ENCODE measurements at places on chromosomes 1 and 21.

DNA sequence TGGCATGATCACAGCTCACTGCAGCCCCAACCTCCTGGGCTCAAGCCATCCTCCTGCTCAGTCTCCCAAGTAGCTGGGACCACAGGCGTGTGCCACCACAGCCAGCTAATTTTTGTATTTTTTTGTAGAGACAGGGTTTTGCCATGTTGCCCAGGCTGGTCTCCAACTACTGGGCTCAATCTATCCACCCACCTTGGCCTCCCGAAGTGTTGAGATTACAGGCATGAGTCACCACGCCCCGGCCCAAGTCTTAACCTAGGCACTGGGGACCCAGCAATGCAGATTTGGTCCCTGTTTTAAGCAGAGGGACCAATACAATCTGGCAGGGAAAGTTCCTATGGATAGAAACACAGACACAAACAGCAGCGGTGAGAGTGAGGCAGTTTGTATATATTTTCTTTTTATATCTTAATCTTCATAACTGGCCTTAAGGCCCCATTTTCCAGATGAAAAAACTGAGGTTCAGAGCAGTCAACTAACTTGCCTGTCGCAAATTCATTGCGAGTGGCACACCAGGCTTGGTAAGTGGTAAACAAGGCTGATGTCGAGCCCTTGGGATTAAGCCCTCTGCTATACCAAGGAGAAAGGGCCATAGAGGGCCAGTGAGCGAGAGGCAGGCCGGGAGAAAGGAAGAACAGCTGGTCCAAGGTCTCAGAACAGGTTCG lies 77.8 kb upstream of the TINAGL1 start:
- no peak for DNase-seq

GRCh38 chr1:185014941-185015340 lies 30.4 kb upstream of the RNF2 start:
- DNase-seq: no peak

DNA sequence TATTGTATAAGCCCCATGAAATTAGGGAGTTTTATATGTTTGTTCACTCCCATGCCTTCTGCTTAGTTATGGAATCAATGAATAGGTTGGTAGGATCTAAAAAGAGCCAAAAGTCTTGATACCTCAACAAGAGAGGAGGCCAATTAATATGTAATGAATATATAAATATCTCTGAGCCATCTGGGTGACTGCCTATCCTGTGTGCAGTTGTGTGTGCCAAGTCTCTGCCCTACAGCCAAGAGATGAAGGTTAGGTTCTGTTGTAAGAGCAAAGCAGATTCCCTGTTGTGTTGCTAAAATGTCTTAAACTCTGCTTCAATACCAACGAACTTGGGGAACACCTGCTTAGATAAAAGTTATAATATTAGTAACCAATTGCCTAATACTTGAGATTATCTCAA lies 61.8 kb upstream of the GORAB start:
- DNase-seq: no peak

GRCh38 chr1:94863919-94864318 lies 43.8 kb downstream of the SLC44A3 start:
- peak; percentile 78 for DNase-seq

DNA sequence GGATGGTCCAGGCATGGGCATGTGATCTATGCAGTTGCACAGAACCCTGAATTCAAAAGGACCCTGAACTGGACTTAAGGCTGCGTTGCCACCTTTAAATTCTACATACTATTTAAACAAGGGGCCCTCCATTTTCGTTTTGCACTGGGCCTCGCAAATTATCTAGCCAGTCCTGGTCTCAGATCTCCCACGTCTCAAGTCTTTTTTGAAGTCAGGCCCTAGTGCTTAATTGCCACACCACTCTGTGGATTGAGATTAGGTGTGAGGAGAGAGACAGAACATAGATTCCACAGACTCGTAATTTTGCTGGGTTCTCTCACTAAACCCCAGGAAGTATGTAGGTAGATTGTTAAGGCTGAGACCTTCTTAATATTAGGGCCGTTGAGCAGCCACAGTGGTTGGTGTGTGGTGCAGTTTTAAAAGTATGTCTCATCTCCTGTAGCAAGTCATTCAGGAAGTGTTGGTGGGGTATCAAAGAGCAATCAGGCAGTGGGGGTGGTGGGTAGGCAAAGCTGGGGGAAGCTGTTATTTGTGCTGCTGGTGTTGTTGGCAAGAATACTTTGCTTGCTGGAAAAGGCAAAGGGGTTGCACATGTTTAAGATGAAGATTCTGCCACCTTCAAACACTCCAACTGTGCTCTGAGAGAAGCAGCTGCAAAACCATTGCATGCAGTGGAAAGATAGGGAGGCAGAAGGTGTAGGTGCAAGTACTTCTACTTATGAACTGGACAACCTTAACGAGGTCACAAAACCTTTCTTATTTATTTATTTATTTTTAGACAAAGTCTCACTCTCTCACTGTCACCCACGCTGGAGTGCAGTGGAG lies 11.2 kb downstream of the CD84 start:
- no peak for DNase-seq

DNA sequence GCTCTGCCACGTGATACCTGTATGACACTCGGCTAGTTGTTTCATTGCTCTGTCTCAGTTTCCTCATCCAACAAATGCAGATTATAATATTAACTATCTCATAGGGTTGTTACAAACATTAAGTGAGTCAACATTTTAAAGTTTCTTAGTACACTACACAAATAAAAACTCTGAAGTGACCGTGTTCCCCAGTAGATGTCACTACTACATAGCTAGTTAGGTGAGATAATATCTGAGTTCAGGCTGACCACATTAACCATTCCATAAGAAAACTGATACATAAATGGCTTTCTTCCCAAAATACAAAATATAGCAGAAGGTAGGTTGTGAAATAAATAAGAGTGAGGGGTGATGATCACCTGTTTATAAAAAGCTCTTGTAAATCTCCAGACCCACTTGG lies 214.1 kb downstream of the NUF2 start:
- DNase-seq: no peak

DNA sequence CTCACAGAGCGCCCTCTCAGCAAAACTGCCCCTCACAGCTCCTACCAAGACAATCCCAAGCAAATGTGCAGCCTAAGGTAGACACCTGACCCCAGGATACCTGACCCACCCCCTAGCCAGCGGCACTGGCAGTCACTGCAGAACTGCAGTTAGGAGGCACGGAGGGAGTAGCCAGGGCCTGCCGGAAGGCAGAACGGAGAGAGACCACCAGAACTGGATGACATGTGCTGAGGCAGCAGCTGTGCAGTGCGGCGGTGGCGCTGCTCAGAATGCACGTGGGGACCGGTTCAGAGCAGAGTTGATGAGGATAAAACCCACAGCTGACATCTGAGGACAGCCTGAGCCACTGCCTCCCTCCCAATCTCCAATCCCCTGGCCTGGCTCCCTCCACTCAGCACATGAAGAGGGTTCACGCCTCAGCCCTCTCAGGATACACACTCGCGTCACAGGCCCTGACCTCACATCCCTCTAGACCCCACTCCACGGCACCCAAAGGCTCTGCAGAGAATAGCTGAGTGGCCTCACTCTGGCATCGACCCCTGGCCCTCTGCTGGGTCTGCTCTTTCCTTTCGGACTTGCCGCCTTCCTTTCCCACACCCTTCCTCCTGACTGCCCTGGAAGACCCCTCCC lies 29.6 kb downstream of the UBE2G2 start:
- DNase-seq: no peak

DNA sequence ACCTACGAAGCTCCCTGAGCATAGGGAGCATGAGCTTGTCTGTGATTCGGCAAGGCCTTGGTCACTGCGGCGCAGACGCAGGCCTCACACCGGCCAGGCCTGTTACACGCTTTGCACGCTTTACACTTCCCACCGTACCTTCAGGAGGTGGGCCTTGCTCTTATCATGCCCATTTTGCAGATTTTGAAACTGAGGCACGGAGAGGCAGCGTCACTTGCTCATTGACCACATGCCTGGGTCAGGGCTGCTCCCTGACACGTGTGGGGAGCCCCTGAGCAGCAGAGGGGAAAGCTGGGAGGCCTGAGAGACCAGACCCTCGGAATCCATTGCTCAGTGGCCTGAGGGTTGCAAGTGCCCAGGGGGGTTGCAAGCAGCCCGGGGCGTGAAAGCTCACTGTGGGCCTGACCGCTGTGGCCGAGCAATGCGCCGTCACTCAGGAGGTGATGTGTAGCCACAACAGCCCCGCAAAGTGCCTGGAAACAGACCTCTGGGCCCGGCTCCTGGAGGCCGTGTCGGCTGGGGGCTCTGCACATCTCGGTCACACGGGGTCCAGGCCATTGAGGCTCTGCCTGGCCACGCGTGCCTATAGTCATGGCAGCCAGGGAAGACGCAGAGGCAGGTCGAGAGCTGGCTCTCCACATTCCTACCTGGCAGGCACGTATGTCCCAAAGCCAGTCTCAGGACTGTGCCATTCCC lies 6.9 kb downstream of the ARHGEF16 start:
- no peak for DNase-seq

GRCh38 chr1:101652484-101652883 lies 344.2 kb downstream of the OLFM3 start:
- DNase-seq: no peak

DNA sequence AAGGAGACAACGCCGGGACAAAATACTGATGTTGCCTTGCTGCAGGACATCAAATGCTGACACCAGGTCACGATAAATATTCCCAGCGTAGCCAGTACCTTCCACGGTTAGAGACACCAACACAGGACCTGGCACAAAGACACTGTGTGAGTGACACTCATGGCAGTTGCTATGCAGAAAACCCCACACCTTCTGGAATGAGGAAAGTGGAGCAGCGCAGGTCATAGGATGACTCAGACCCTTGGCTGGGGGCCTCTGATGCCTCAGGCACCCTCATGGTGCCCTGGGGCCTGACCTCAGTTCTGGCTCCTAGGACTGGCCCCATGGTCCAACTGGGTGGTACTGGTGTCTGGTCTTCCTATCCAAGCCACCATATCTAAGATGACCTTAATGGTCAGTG lies 7.0 kb downstream of the DCST2 start:
- no peak for DNase-seq

DNA sequence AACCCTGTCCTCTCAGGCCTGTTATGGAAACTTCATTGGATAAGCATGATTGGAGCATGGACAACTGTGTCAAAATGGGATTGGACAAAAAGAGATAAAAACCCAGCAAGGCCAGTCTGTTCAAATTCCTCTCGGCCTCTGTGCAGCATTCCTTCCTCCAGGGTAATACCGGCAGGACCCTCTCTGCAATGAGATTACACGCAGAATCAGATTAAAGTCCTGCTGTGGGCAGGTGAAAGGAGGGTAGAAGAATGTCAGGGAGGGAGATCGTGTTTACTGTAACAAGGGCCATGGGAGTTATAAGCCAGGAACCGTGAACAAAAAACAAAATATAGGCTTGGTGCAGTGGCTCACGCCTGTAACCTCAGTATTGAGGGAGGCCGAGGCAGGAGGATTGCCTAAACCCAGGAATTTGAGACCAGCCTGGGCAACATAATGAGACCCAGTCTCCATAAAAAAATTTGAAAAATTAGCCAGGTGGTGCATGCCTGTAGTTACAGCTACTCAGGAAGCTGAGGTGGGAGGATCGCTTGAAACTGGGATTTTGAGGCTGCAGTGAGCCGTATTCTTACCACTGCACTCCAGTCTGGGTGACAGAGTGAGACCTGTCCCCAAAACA lies 5.6 kb upstream of the EFHD2 start:
- no peak for DNase-seq

- DNase-seq: peak; percentile 65
These were observed 11.5 kb upstream of the A3GALT2 start for GRCh38 chr1:33332357-33332789.

DNA sequence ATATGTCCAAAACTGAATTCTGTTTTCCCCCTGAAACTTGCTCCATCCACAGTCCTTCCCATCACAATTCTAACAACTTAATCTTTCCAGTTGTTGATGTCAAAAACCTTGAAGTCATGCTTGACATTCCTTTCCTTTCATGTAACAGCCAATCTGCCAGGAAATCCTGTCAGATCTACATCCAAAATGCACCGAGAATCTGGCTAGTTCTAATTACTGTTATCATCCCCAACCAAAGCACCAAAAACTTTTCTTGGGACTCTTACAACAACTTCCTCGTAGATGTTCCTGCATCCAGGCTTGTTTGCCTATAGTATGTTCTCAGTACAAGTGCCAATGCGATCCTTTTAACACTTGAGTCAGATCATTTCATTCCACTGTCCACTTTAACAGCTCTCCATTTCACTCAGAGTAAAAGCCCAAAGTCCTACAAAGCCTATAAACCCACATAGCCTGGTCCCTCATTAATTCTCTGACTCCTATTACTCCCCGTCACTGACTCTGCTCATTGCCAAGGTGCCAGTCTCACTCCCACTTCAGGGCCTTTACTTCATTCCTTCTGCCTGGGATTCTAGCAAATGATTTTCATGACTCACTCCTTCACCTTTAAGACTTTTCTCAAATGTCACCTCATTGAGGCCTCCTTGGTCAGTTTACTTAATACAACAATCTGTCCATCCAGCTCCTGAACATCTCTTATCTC lies 493.2 kb upstream of the NFIA start:
- no peak for DNase-seq

DNA sequence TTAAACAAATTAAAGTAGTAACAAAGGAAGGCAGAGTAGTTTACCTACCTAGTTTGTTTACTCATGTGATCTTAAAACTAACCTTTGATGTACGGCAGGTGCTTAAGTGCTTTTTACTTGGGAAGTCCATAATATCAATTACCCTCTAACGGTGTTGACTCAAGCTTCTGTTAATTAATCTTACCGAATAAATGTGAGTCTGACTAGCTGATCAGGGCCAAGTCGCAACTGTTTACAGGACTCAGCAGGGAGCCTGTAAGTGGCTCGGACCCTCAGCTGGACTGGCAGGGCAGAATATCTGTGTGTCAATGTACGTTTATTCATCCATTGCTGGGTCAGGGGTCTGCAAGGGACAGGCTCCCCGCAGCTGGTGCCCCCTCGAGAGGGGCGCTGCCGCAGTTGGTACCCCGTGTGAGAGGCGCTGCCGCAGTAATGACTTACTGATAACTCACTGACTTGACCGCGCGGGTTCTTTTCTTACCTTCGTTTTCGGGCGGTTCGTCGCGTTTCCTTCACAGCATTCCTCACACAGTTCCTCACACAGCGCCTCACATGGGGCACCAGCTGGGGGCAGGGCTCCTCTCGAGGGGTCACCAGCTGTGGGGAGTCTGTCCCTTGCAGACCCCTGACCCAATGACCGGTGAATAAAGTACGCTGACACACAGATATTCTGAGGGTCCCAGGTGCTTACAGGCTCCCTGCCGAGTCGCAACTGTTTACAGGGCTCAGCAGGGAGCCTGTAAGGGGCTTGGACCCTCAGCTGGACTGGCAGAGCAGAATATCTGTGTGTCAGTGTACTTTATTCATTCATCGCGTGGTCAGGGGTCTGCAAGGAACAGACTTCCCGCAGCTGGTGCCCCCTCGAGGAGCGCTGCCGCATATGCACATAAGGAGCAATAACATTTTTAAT lies 3.0 kb downstream of the FMO1 start:
- DNase-seq: no peak

Data from skeletal muscle cell (primary cell).